Activated T-helper 9 cell treated with anti-CD3 and anti-CD28 coated beads, Interleukin-2, amount 50 U/mL, for 16 hours (primary cell): ENCODE measurements at places on chromosomes 3 and 15.

GRCh38 chr3:162998205-162998604, 1501.6 kb downstream of the OTOL1 start:
- DNase-seq = no peak

DNA sequence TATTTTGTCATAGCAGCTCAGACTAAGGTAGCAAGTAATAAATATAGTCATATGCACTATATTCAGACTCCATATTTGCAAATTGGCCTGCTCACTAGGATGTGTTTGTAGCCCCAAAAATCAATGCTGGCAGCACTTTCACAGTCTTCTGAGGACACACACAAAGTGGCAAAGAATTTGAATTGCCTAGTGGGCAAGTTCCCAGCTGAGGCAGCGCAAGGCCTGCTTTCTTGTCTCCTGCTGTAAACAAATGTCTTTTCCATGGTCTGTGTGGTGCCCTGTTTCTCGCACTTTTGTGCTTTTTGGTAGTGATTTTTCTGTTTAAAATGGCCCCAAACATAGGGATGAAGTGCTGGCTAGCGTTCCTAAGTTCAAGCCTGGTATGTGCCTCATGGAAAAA, 416.0 kb downstream of the OCA2 start:
- no peak for DNase-seq

DNA sequence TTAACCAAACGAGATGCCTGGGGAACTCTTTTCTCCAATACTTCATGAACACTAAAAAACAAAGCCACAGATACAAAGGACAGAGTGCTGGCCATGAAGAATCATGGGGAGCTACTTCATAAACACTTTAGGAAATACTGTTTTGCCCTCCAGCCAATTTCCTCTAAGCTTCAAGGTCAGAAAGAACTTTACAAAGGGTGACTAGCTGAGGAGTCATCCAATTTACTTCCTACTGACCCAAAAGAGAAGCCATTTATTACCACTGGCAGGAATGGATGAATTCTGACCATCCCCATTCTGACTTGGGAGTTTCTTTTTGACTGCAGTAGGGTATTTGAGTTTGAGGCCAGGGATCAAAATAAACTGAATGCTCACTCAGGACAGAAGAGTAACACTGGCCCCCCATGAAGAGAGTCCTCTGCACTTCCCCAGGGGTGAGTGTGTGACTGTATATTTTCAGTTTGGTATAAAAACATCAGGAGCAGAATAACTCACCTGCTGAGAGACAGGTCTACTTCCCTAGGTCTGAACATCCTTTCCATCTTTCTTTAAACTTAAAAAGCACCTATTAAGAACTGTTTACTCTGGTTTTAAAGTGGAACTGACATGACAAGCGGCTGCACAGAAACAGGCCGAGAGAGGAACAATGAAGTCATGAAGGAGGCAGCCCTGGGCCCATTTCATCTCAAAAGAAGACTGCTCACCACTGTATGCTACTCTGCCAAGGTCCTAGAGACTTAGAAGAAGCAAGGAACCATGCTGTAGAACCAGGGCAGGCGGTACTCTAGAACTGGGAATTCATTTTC, 203.6 kb downstream of the TNIK start:
- no peak for DNase-seq

- no peak for DNase-seq
Observed at GRCh38 chr3:195098741-195099525, 172.0 kb downstream of the XXYLT1 start.

DNA sequence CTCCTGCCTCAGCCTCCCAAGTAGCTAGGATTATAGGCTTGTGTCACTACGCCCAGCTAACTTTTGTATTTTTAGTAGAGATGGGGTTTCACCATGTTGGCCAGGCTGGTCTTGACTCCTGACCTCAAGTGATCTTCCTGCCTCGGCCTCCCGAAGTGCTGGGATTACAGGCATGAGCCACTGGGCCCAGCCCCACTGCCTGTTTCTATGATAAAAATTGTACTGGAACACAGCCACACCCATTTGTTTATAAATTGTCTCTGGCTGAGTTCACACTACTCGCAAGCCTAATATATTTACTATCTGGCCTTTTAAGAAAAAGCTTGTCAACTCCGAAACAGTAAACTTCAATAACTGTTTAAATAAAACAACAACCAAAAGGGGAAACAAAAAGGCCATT, 309.4 kb upstream of the WNT5A start:
- no peak for DNase-seq

- no peak for DNase-seq
Observed at GRCh38 chr3:124851136-124851535, 36.0 kb downstream of the ITGB5 start.

GRCh38 chr3:108181172-108181571, 41.1 kb downstream of the IFT57 start:
- no peak for DNase-seq

DNA sequence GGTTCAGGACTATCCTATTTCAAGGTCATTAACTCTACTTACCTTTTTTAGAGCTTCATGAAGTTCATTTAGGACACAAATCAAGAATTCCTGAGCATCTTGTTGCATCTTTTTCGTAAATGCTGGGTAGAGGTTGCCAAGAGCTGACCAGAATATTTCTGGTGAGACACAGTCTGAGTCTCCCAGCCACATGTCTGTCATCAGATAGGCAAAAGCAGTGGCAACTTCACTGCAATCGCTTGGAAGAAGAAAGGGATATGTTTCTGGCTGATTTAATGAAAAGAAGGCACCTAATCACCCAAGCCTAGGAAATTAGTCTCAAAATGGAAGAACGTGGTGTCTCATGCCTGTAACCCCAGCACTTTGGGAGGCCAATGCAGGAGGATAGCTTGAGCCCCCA, 2.9 kb downstream of the USP50 start:
- no peak for DNase-seq

GRCh38 chr3:64155328-64155727, 69.9 kb downstream of the PRICKLE2 start:
- DNase-seq = no peak
